ENCODE measurements at places on chromosomes 4 and X. TPM values are rescaled to one million over a fixed set of nuclear protein-coding genes. Genes with fewer than 3 reads are reported as not detected.
A peak's percentile ranks its signal among the peaks of the same experiment; 100 is the strongest.

GRCh38 chrX:109862433-109862832, 129.4 kb upstream of the ACSL4 start:
- no peak for DNase-seq

DNA sequence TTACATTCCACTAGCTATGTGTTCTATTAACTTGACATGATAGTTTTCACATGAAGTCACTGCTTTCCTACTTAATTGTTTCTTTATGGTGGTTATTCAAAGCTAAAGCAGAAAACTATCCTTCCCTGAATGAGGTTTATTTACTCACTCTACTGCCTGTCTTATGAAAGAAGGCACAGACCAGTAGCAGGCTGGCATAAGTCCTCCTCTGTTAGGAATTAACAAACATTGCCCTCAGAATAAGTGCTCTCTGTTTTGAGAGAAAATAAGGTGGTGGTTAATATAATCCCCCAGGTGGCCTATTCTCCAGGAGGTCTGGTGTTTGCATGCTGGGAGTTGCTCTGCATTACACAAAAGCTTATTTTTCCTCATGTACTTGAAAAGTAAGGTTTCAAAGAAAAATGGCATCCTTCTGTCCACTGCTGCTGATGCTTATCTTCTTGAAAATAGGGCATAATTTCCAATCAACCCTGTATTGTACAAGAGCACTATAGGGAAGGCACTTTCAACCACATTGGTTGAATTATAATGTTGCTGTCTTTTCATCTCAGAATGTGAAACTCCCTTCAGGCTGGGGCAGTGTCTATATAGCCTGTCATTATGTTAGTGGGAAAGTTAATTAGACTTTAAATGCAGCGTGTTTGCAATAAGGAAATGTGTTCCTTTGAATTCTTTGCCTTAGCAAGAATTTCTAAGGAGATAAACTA, 119.7 kb upstream of the TBC1D9 start:
- DNase-seq = no peak

GRCh38 chr4:173821876-173822275, 291.8 kb upstream of the HAND2 start:
- no peak for DNase-seq

GRCh38 chrX:135425026-135425965, 3.6 kb downstream of the SMIM10L2A start:
- no peak for DNase-seq

GRCh38 chr4:38084877-38085711, 124.9 kb downstream of the PTTG2 start:
- DNase-seq = peak; percentile 73

- no peak for DNase-seq
Observed at GRCh38 chr4:169668069-169668721, 47.8 kb downstream of the CLCN3 start.

The MSMO1 gene
- polyA plus RNA-seq = 29.3 TPM

DNA sequence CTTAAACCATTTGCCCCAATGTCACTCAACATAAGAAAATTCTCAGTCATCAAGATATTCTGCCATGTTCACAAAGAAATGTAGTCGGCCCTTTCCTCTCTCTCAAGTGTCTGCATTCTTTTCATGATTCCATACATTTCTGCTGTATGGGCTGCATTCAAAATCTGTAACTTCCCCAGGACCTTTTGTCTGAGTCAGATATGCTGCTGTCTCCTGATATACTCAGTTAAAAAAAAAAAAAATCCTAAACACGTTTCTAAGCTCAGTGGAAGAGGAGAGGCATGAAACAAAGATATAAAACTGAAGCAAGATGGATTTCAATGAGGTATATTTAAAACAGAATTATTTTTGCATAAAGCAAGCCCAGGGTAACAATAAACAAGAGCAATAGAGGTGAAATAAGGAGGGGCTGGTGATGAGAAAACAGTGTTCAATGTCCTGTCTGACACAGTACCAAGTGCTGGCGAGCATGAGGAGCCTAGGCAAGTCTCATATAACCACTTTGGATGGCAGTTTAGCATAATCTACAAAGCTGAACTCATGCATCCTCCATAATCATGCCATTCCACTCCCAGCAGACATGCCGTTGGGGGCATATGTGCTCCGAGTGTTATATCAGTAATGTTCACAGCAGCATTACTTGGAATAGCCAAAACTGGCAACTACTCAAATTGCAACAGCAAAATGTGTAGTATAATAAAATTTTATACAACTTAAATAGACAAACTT, 76.7 kb downstream of the MANBA start:
- DNase-seq = no peak

The SMR3B gene
- not detected for polyA plus RNA-seq

DNA sequence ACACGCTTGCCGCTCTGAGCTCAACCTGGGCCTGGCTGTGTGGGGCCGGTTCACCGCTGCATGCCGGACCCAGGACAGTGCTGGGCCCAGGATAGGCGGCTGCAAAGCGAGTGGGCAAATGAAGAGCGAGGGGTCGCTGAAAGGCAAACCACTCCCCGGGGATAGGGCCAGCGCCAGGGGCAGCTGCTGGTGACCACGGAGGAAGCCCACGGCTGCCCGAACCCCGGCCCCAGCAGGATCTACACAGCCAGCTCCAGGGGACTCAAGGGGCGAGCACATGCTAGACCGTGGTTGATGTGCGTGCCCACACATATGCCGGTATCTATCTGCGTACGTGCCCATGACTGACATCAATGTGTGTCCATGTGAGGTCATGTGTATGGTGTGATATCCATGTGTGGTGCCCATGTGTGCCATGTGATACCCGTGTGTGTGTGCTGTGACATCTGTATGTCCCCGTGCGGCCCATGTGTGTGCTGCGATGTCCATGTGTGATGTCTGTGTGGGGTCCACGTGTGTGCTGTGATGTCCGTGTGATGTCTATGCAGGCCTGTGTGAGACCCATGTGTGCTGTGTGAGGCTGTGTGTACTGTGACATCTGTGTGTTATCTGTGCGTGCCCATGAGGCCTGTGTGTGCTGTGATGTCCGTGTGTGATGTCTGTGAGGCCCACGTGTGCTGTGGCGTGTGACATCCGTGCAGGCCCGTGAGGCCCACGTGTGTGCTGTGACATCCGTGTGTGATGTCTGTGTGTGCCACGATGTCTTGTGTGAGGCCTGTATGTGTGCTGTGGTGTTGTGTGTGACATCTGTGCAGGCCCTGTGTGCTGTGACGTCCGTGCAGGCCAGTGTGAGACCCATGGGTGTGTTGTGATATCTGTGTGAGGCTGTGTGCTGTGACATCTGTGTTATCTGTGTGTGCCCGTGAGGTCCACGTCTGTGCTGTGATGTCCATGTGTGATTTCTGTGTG, 24.8 kb downstream of the CTBP1 start:
- DNase-seq = no peak

GRCh38 chr4:64582492-64582891, 173.2 kb upstream of the TECRL start:
- DNase-seq = no peak

The MAGEA10 gene
- polyA plus RNA-seq = not detected
